Stimulated activated CD8-positive, alpha-beta memory T cell treated with anti-CD3 and anti-CD28 coated beads, Interleukin-4, amount 100 ng/mL, for 4 hours (primary cell): ENCODE measurements at places on chromosomes 5 and 9.

DNA sequence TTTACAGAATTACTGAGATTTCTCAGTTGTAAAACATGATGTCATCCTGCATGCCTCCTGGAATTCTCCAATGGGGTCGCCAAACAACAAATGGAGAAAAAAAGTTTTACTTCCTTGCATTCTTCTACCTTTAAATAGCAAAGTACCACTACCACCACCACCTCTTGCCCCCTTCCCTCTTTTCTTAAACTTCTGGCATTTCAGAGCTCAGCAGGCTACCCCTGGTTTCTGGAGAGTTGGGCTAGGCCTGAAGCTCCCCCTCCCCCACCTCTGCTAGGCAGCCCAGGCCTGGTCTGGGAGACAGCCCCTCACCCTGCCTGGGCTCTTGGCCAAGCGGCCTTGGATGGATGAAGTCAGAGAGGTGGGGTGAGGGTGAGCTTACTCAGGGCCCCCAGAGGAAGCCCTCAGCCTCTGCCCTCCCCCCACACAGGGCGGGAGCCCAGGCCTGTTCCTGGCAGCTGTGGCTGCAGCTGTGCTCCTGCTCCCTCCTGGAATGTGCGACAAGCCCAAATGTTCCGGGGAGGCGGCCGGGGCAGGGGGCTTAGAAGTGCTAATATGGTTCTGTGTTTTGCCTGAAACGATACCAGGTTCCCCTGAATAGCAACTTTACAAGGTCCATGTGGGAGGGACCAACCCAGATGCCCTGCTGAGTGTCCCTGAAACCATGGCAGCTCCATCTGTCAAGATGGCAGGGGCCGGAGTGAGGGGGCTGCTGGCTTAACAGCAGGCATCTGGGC is 6.0 kb upstream of the CCIN start:
- DNase-seq = no peak

DNA sequence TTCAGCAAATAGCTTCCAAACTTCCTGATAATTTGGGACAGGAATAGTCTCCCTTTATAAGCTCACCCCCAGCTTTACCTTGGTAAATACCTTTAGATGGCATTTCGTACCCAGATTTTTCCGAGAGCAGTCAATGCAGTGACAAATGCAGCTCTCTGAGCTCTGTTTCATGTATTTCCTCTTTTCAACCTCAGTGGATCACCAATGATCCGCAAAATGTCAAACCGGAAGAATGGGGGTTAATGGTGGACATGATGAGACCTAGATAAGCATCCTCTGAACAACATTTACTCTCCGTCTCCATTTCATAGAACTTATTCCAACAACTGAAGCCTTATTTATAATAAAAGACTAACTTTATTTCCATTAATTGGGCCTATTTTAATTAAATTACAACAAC is 227.3 kb downstream of the MCTP1 start:
- no peak for DNase-seq

- DNase-seq = no peak
Measured at GRCh38 chr5:96720408-96720807, 58.2 kb downstream of the CAST start.

DNA sequence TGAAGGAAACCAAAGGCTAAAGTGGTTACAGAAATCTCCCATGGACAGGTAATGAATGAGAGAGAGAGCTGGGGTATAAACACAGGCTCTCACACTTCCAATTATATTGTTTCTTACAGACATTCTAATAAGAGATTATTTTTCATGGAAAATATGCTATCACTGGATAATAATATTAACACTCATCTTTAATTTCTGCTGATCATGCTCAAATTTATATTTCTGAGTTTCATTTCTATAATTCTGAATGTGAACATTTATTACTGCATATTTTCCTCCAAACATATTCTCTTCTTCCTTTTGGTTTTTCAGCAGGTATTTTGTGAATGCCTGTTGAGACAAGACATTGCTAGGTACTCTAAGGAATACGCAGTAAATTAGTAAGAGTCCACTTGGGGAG is 410.2 kb upstream of the DAP start:
- DNase-seq = no peak

- no peak for DNase-seq
Measured at GRCh38 chr5:122195802-122196394, 66.6 kb downstream of the ZNF474 start.

GRCh38 chr9:133761641-133762248 is 23.6 kb upstream of the SARDH start:
- DNase-seq = no peak

DNA sequence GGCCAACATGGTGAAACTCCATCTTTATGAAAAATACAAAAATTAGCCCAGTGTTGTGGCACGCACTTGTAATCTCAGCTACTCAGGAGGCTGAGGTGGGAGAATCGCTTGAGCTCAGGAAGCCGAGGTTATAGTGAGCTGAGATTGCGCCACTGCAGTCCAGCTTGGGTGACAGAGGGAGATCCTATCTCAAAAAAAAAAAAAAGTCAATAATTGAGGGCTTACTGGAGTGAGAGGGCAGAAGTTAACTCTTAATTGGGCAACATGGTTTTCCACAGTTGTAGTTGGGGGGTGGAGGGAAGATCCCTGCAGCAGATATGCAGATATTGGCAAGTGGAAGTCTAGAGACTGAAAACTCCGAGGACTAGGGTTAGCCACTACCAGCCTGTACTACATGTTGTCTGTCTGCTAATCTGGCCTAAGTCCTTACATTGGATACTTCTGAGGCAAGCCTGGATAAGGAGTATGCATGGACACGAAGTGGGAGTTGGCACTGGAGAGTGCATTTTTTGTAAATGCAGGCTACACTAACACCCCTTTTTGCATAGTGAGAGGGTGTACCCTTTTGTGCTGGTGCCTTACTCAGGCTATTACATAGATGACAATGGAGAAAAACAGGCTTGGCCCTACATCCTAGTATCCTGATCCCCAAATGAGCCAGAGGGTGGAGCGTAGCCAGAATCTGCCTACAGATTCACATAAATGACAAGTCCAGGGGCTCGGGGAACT is 89.0 kb upstream of the NIPBL start:
- no peak for DNase-seq

- DNase-seq = no peak
Measured at GRCh38 chr5:20215257-20215656, 227.3 kb upstream of the CDH18 start.

GRCh38 chr5:84045964-84046363 is 325.3 kb upstream of the HAPLN1 start:
- DNase-seq = no peak

- DNase-seq = no peak
Measured at GRCh38 chr5:88808153-88808552, 74.8 kb downstream of the MEF2C start.

- no peak for DNase-seq
Measured at GRCh38 chr9:33260372-33260771, 4.1 kb downstream of the BAG1 start.

DNA sequence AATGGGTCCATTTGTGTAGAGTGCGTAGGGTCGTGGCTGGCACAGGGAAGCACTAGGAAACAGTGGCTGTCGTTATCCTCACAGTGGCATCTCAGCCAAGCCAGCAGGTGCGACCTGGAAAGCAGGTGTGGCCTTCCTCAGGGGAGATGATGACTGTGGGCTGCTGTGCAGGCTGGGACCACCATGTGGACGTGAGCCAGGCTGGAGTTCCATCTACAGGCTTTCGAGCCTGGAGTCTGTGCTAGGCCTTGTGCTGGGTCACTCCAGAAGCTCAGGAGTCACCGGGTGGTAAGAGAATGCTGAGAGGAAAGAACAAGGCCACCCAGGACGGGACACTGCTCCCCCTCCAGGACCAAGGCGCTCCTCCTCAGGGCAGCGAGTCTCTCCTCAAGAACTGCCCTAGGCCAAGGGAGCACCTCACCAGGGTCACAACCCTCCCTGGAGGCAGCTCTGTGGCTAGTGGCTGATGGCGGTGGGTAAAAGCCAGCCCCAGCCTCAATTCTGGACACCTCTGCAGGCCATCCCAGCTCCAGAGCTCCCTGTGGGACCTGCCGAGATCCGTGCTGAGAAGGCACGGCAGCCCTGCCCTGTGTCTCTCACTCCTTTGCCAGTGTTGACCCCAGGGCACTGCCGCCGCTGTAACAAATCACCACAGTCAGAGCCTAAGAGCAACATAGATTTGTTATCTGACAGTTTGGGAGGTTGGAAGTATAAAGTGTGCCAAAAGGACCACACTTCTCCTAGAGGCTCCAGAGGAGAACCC is 36.0 kb downstream of the WHRN start:
- DNase-seq = no peak

DNA sequence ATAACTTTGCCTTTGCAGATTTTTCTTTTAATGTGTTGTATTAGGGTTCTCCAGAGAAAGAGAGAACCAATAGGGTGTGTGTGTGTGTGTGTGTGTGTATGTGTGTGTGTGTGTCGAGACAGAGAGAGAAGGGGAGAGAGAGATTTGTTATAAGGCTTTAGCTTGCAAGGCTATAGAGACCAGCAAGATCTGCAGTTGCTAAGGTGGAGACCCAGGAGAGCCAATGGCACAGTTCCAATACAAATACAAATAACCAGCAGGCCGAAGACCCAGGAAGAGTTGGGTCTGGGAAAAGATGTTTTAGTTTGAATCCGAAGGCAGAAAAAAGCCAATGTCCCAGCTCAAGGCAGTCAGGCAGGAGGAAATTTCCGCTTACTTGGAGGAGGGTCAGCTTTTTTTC is 23.0 kb downstream of the TMOD1 start:
- no peak for DNase-seq

- no peak for DNase-seq
Measured at GRCh38 chr9:80763536-80763935, 925.8 kb downstream of the TLE1 start.

DNA sequence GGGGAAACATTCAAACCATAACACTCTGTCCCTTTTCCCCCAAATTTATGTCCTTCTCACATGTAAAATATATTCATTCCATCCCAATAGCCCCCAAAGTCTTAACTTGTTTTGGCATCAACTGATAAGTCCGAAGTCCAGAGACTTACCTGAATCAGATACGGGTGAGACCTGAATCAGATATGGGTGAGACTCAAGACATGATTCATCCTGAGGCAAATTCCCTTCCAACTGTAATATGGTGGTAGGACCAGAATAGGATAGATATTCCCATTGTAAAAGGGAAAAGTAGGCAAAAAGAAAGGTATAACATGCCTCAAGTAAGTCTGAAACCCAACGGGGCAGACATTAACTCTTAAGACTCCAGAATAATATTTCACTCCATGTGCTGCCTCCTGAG is 115.6 kb upstream of the CKMT2 start:
- DNase-seq = no peak

DNA sequence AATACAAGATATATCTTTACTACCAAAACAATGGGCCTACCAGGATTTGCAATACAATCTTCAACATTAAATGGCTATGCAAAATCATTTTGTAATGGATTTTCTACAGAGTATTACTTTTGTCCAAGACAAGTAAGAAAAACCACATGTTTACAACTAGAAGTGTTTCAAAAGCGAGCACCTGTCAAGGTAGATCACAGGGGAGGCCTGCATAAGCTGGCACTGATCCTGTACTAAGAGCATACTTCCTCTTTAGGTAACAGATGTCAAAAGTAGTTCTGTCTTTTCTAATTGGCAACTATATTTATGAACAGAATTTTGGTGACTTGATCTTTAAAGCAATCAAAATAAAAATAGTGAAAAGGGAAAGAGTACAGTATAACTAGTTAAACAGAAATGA is 249.0 kb downstream of the MLLT3 start:
- no peak for DNase-seq

DNA sequence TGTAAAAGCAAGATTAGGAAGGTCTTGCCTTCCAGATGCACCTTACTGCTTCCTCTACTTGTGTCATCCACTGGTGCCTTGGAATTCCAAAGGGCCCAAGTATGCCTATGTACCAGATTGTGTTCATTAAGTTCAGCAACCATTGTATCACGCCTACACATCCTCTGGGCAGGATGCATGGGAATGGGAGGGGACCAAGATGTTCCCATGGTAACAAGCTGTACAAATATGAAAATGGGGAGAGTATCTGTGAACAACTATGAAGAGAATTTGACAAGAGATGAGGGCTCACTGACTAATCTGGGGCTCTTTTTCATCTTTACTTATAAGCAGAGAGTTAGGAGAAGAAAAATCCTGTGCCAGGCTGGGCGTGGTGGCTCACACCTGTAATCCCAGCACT is 137.8 kb upstream of the MAP1B start:
- DNase-seq = no peak

DNA sequence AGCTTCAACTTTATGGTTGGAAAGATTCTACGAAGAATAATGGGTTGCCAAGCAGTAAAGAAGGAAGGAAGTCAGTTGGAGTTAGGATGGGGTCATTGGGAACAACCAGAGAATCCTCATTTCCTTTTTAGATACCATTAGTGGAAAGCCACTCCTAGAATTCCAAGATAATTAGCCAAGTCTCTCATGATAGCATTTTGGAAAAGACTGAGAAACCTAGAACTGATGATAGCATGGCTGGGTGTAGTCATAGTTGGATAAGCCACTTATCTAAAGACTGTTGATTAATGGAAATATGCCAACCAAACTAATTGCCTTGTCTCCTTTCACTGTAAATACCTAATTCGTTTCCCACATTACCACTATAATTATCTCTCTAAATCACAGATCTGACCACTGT is 377.0 kb downstream of the GLIS3 start:
- no peak for DNase-seq

DNA sequence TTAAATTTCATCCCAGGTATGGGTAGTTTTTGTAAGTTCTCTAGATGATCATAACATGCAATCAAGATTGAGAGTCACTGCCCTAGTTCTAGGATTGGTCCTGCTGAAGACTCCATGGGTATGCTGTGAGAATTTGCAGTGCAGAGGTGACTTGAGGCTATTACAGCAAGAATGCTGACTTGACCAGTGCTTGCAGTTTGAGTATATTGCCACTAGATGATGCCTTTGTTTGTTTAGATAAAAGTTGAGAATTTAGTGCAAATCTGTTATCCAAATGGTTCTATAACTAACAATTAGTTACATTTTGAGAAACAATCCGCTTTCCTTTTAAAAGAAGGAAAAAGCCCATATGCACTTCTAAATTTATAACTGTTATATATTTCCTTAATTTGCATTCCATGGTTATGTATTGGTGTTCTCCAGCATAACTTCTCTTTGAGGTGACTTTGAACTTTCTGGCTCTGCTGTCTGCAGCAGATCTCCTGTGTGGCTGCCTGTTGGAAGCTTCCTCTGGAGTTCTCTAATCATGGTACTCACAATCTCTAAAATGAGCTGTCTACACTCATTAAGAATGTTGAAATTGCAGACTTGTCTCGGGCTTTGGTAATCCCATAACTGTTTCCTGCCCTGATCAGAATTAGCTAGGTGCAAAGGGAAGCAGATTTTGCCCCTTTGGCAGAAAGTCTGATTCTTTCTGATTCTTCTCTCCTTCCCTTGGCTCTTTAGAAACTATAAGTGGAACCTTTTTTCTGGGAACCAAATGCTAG is 24.9 kb downstream of the MELK start:
- no peak for DNase-seq
